Stimulated activated CD8-positive, alpha-beta memory T cell treated with anti-CD3 and anti-CD28 coated beads, Interleukin-4, amount 100 ng/mL, for 4 hours (primary cell): ENCODE measurements at places on chromosomes 3 and 15.

- DNase-seq = no peak
Observed at GRCh38 chr3:177468816-177469215, 271.5 kb upstream of the TBL1XR1 start.

GRCh38 chr15:95210436-95210981, 979.1 kb downstream of the MCTP2 start:
- no peak for DNase-seq

- no peak for DNase-seq
Observed at GRCh38 chr3:197586181-197586580, 30.4 kb upstream of the BDH1 start.

GRCh38 chr3:127761441-127761801, 60.9 kb downstream of the MGLL start:
- no peak for DNase-seq

GRCh38 chr15:42353061-42353460, 6.2 kb upstream of the CAPN3 start:
- no peak for DNase-seq

GRCh38 chr15:64070965-64071851, 22.4 kb downstream of the CIAO2A start:
- DNase-seq = no peak

- no peak for DNase-seq
Observed at GRCh38 chr15:76941636-76942035, 10.1 kb downstream of the RCN2 start.

DNA sequence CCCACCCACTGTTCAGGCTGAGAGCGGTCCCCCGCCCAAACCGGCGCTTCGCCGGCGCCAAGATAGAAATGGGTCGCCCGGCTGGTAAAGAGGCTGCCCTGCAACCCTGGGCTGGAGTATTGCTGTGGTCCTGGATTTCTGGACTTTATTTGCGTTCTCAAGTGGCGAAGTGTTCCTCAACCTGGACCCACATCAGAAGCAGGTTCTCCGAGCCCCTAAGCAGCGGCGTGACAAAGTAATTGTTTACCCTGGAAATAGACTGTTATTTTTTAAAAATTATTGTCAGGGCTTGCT, 481 bp upstream of the DYNC1LI1 start:
- DNase-seq = no peak

DNA sequence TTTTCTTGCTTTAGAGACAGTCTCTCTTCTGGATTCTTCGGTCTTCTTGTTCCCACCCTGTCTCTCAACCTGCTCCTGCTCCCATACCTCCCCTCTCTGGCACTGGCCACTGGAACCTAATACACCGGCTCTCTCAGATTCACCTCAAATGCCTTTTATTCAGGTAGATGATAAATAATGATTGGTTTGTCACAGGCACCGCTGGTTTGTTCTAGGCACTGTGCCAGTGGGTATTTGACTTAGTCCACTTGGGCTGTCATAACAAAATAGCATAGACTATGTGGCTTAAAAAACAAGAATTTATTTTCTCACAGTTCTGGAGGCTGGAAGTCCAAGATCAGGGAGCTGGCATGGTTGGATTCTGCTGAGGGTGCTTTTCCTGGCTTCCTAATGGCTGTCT, 278.2 kb upstream of the STT3B start:
- DNase-seq = no peak

DNA sequence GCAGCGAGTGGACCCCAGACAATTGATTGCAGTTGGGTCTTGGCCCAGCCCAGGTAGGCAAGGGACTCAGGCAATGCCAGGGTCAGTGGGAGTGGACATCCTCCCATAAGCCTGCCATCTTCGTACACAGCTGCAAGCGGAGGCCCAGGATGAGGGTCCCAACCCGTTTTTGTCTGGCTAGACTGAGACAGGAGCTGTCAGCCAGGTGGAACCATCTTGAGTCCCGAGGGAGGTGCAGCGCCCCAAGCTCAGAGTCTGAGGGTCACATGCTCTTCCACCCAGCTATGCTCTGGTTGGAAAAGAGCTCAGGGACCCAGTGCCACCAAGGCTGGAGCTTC, 22.6 kb upstream of the IP6K2 start:
- no peak for DNase-seq

DNA sequence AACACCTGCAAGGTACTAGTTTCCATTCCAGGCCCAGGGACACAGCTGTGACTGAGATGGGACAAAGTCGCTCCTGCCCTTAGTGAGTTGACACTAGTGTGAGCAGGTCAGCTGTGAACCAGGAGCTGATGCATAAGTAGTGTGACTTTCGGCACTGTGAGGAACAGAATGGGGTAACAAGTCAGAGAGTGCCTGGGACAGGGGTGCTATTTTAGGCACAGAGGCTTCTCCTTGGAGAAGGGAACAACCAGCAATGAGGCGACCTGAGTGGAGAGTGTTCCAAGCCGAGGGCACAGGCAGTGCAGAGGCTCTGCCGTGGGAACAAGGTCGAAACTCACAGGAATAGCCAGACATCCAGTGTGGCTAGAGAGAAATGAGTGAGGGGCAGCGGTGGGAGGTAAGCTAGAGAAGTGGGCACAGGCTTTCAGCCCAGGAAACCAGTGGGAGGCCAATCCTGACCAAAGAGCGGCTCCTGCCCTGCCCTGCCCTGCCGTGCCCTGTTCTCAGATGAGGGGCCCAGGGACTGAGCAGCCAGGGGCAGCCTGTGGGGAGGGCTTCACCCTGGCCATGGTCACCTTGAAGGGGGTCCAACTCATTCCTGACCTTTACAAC, 14.2 kb downstream of the DNAH1 start:
- no peak for DNase-seq

- no peak for DNase-seq
Observed at GRCh38 chr3:127035677-127036076, 52.8 kb downstream of the PLXNA1 start.

DNA sequence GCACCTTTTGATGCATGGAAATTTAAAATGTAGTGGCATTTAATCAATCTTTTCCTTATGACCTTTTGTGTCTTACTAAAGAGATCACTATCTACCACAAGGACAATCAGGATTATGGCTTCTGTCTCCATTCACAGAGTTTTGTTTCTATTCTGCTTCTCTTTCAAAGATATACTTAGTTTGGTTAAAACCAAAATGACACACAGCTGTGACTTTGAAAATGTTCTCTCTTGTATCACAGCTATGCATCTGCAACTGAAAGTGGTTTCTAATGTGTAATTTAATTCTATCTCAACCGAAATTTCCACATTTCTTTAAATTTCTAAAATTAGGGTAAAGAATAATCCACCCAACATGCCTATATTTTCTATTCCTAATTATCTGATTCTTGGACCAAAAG, 27.7 kb downstream of the HLTF start:
- no peak for DNase-seq

GRCh38 chr3:8891774-8892173, 71.5 kb downstream of the RAD18 start:
- DNase-seq = no peak

- DNase-seq = no peak
Observed at GRCh38 chr15:80846031-80846815, 67.1 kb downstream of the CEMIP start.

GRCh38 chr15:64970698-64971097, 19.0 kb downstream of the SPG21 start:
- DNase-seq = no peak

DNA sequence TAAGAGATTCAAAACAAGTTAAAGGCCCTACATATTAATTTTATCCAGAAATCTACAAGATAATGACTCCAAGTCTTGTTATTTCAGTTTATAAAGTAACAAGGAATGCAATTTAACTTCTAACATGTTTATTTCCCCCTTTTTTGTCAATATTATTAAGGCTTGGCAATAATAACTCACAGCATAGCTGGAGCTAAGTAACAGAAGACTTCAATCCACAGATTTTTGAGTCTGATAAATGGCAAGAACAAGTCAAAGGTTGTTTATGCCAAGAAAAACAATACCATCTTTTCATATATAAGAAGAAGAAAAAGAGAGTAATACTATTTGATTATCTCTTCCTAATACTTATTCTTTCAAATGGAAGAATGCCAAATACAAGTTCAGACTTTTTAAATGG, 631.0 kb upstream of the CCDC54 start:
- DNase-seq = no peak

DNA sequence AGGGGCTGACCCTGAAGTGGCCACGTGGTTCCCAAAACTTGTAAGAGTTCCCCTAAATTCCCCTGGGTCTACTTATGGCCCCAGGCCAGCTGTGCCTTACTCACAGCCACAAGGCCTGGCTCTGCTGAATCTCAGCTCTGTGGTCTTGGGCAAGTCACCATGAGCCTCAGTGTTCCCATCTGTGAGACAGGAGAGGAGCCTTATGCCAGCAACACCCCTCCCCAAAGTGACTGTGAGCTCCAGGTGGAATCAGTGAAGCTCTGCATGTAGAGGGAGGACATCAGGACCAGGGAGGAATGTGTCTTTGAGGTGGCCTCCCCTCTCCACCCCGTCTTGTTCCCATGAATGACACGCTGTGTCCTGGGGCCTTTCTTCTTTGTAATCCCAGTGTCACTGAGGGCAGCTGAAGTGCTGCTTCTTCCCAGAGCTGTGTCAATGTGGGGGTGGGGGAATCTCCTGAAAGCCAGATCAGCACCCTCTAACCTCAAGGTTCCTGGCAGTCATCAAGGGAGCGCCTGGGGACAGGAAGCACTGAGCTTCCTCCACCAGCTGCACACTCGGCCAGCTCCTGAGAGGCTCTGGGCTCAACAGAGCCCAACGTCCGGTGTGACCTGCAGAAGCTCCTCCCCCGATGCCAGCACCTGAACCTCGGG, 258.9 kb downstream of the UACA start:
- no peak for DNase-seq

GRCh38 chr3:15241341-15241740, 35.3 kb downstream of the CAPN7 start:
- peak; percentile 7 for DNase-seq

DNA sequence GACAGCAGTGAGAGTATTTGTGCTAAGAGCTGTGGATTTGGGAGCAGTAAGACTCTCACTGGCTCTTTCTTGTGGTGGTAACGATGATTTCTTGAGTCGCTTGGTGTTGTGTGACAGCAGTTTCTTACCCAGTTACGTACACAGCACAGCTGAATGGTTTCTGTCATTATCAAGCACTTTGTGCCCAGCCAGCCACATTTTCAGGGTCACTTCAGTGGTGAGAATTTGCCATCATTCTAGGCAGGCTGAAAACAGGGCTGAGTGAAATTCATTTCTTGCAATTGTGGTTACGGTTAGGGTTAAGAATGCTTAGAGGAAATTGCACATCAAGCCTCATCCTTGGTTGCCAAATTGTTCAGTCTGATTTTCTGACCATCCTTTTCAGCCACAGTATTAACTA, 130.1 kb downstream of the RYR3 start:
- DNase-seq = no peak

GRCh38 chr3:5464649-5465048, 277.1 kb downstream of the EDEM1 start:
- DNase-seq = no peak

DNA sequence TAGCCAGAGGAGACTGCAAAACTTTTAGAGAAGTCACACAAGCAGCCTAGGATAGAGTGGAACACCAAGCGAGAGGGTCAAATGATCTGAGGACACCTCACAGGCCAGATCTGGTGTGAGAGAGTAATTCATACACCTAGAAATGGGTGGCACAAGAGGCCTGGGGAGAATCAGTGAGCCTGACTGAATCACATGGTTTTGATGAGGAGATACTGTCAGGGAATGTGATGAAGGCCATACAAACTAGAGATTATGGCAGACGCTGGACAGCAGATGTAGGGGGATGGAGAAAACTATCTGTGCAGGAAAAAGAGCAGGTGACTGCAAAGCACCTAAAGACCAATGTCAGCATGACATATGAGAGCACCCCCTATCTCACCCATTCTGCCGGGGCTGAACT, 105.0 kb upstream of the TTC14 start:
- DNase-seq = no peak

DNA sequence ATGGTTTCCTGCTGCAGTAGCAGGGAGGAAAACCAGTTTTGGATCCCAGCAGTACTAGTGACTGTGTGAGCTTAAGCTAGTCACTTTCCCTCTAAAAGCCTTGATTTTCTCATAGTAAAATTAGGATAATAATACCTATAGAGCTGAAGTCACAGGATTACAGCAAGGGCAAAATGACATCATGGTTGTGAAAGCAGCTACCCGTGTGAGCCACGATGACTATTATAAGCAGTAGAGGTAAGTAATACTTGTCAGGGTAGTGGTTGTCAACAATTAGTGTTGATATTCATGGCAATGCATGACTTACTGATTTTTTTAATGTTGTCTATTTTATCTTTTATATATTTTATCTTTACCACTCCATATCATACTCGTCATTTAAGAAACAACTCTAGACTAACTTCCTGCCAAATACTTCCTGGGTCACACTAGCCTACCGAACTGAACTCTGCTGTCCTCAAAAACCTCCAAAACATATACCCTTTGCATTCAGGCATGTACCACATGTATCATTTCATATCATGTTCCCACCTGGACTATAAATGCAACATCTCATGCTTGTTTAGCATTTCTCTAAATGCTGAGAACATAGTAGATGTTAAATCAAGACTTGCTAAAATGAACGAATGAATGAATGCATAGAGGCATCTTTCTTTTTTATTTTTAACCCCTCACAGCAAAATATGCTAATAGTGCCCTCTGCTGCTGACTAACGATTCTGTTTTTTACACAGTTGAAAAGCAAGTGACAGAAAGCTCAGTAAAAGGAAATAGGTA, 172.6 kb downstream of the P3H2 start:
- no peak for DNase-seq

GRCh38 chr3:11328196-11328945, 56.2 kb downstream of the ATG7 start:
- DNase-seq = no peak

DNA sequence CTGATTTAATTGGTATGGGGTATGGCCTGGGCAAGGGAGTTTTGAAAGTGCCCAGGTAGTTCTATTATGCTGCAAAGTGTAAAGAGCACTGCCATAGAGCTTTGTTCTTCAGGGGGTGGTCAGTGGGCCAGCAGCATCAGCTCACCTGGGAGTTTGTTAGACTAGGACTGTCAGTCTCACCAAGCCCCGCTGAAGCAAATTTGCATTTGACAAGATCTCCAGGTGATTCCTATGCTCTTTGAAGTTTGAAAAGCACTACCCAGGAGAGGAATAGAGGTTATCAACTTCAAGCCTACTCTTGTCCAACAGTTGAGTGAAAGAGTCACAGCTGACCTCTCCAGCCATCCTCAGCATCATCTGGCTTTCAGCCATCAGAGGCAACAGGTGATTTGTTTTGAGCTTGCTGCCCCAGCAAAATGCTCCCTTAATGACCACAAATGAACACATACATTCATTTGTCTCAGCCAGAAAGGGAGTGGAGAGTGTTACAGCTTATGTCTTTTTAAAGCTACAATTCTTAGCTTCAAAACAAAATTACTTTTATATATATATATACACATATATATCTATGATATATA, 8.0 kb downstream of the ZSCAN2 start:
- DNase-seq = no peak

DNA sequence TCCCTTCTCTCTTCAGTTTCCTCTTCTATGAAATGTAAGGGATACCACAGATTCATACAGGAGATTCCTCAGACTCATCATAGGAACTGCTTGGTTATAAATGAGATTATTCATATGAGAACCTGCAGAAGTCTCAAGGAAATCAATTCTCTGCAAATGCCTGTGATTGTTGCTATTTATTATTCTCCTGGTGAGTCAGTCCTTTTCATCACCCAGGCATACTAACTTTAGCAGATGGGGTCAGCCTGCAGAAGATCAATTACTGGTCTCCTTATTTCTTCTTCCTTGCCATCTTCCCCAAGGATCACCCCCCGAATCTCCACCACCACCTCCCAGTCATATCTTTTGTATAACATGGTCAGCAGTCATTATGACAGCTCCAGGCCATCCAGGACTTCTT, 53.8 kb upstream of the DCP1A start:
- DNase-seq = no peak

- DNase-seq = no peak
Observed at GRCh38 chr15:60086681-60087429, 82.7 kb downstream of the FOXB1 start.
